Iris pigment epithelial cell (primary cell): ENCODE measurements at places on chromosomes 5 and 9.

- DNase-seq = peak; percentile 42
These were observed 31.4 kb upstream of the ANKRD55 start for GRCh38 chr5:56264417-56265025.

- DNase-seq = no peak
These were observed 142.0 kb downstream of the CMYA5 start for GRCh38 chr5:79831381-79832309.

- DNase-seq = no peak
These were observed 67.2 kb upstream of the MEGF10 start for GRCh38 chr5:127223256-127223974.

DNA sequence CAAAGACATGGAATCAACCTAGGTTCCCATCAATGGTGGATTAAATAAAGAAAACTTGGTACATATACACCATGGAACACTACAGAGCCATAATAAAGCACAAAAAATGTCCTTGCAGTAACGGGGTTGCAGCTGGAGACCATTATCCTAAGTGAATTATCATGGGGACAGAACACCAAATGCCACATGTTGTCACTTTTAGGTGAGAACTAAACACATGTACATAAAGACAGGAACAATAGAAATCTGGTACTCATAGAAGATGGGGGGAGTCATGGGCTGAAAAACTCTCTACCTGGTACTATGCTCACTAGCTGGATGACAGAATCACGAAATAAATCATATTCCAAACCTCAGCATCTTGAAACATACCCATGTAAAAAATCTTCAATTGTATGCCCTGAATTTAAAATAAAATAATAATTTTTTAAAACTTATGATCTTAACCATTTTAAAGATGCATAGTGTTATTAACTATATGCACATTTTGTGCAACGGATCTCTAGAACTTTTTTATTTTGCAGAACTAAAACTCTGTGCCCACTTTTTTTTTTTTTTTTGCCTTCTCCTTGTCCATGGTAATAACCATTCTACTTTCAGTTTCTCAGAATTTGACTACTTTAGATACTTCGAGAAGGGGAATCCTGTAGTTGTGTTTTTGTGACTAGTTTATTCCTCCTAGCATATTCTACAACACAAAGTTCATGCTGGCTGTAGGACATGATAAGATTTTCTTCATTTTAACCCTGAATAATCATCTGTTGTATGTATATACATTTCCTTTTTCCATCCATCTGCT is 1081.6 kb upstream of the ACO1 start:
- DNase-seq = no peak

DNA sequence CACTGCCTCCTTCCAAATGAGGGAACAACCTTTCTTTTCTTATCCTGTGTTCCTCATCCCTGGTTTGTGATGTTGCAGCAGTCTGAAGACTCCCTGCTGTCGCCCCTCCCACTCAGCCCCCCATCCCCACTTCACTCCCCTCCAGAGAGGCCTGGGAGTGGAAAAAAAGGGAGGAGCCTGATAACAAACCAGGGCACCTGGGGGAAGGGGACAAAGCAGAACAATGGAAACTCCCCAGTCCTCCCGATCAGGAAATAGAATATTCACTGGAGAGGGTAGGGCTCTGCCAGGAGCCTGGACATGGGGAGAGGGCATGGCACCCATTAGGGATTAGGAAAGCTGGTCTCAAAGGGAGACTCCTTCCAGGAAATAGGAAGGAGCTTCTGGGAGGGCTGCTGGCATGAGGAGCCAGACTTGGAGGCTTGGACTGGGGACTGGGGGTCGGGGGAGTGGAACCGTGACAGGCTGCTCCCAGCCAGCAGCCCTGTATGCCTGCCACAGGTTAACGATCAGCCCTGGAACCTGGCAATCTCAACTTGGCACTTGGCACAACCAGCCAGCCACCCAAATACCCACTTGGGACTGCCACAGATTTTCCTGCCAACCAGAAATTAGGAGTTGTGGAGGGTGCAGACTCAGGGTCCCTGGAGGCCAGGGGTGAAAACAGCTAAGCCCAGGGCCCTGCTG is 20.0 kb downstream of the PCDH1 start:
- no peak for DNase-seq

DNA sequence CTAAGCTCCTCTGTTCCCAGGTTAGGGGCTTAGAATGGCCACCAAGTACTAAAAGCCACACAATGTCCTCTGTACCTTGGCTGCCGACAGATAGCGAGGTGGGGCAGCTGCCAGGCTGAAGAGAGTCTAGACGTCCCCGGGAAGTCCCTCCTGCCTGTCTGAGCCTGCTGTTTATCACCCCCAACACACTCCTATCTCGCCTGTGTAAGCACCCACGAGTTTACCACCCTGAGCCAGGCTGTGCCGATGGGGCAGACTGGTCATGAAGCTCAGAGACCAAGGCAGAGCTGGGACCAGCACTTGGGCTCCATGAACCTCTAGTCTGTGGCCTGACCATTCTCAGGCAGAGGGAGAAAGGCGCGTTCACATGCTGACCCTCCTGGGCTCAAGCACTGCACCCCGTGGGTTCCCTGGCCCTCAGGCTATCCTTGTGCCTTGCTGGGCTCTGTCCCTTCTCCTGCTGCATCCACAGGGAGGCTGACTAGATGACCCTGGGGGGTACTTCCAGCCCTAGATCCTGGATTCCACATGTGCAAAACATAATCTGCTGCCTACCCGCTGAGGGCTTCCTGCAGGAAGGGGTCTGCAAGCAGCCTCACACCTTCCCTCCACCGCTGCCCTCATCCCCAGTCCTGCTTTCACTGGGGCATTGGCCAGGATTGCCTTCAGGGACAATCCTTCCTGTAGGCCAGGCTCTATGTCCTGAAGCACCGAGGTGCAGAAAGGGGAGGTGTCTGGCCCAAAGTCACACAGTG is 18.6 kb upstream of the SLC25A51 start:
- DNase-seq = no peak

DNA sequence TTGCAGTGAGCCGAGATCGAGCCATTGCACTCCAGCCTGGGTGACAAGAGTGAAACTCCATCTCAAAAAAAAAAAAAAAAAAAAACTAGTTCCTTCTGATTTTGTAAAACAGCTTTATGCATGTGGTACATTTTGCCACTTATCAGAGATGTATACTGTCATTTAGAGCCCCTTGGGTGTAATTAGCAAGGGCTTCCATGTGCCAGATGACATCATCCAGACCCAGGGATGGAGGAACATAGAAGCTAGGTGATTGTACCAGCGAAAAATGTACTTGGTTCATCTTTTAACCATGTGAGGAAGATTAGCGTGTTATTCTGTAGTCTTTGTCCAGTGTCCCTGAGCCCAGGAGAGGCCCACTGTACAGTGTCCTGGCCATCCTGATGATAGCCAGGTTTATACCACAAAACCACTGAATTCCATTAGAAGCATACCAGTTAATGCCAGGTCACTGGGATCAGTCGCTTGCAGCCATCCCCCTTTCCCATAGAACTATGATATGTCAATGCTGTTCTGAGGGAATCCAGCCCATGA is 239.3 kb upstream of the SGCD start:
- no peak for DNase-seq

- DNase-seq = no peak
These were observed 57.5 kb downstream of the COL23A1 start for GRCh38 chr5:178532666-178533065.

DNA sequence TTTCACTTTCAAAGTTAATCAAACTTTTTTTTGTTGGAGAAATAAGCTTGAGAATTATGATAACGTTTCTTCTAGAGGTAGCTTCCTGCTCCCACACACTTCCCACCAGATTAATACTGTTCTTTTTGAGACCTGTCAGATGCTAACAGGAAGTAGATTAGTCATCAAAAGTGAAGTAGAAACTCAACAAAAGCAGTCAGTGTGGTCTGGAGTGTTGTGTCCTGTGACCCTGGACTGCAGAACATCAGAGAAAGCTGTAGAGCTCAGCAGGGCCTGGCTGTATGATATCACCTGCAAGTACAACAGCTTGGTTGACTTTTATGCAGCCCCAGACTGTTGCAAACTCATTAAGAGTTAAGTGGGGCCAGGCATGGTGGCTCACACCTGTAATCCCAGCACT is 495.7 kb upstream of the CYLC2 start:
- DNase-seq = peak; percentile 75

- no peak for DNase-seq
These were observed 15.4 kb downstream of the REEP5 start for GRCh38 chr5:112906637-112907036.

DNA sequence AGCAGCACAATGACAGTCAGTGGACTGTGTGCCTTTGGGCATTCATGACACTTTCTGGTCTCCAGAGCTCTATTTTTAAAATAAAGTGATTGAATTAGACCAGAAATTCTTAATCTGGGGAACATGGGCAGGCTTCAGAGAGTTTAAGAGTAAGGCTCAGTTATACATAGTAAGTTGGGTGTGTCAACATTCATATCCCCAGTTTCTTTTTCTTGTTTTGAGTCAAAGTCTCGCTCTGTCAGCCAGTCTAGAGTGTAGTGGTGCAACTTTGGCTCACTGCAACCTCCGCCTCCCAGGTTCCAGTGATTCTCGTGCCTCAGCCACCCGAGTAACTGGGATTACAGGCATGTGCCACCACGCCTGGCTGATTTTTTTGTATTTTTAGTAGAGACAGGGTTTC is 13.7 kb upstream of the KIF4B start:
- DNase-seq = no peak

DNA sequence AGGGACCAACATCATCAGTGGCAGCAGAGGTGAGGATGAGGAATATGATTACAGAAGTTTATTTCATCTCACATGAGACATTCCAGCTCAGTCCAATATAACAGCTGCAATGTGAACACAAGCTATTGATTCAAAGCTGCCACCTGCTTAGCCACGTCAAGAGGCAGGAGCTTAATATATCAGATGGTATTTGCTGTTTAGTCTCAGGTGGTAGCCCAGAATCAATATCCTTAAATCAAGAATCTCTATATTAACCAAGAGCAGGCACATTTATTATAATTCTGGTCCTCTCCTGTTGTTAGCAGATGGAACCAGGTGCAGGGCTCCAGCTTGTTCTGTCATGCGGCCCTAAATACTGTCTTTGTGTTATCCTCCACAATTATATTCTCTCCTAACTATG is 431.6 kb downstream of the ICE1 start:
- DNase-seq = no peak

DNA sequence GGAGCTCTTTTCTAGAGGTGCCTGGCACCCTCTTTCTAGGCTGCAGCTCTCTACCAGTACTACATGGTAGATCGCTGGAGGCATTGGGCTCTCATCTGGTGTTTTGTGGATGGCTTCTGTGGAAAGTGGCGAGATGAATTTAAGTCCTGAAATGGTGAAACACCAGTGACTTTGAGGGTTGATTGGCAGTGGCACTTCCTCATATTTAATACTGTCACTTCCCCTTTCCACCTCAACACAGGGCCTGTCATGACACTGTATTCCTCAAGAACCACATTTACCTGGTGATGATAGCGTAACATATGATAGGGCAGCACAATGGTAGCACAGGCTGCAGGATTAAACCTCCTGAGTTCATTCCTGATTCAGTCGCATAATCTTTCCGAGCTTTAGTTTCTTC is 132.1 kb downstream of the KDM4C start:
- DNase-seq = no peak

GRCh38 chr5:168755548-168756093 is 176.5 kb upstream of the PANK3 start:
- no peak for DNase-seq

DNA sequence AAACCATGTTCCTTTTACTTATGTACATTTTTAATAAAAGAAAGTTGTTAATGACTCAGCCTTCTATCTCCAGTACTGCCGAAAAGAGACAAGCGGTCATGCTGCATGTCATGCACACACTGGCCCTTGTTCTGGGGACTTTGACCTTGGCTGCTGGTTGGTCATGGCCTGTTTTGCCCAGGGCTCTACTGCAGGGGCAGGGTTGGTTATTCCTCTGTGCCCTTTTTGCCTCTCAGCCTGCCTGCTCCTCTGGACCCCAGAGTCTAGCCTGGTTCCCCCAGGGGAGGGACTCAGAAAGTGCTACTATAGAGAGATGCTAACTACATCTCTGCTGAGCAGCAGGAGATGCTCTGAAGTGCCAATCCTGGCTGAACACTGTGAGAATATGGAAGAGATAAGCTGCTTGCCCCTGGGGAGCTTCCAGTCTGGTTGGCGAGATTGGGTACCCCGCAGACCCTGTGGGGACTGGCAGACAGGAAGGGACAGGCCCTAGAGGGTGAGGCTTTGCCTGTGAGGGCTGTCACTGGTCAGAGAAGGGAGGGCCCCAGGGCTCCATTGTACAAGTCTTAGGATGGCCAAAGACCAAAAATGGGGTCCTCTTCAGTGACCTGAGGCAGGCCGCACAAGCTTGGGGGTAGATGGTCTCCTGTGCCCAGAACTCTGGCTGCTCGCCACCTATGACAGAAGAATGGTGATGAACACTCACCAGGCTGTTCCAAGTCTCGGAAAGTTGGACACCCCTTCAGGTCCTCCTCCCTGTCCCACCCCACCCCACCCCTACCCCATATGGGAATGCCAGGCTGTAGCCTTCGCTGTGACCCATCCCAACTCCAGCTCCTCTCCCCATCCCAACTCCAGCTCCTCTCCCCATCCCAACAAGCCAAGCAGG is 14.3 kb downstream of the IRF1 start:
- no peak for DNase-seq

- DNase-seq = no peak
These were observed 5.4 kb downstream of the EGFL7 start for GRCh38 chr9:136667940-136668760.
